Fibroblast of the conjunctiva (primary cell): ENCODE measurements at places on chromosomes 16 and 17.

GRCh38 chr16:66851166-66851964 is 7.2 kb downstream of the CA7 start:
- DNase-seq: no peak

DNA sequence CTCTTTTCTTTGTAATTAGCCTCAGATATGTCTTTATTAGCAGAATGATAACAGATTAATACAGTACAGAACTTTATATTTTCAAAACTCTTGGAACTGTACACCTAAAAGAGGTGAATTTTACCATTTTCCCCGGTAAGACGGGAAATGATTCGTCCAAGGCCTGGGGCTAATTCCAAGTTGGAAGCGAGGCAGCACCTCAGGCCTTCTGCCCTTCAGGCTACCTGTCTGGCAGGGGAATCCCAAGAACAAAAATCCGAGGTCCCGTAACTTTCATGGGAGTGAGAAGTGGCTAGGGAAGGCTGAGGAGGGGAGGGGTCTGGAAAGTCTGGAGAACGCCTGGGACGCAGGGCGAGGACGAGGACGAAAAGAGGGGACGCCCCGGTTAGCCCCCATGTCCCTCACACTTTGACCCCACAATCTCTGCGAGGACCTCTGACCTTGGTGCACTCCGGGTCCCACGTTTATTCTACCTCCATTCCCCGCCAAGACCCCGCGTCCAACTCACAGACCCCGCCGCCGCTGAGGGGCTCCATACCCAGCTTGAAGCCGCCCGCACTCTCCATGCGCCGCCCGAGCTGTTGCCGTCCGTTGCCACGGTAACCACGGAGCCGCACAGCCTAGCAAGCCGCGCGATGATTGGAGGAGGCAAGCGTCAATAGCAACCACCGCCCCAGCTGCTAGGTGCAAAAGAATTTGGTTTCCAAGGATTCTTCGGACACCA is at the start of gene HYDIN:
TSS of gene HYDIN (minus strand) at position 601 of the 724 bp plus-strand sequence. CDS start 43,827 bp downstream, outside the sequence.
- peak; percentile 20 for DNase-seq

GRCh38 chr17:44971776-44972483 is 3.8 kb upstream of the C1QL1 start:
- no peak for DNase-seq

- DNase-seq: no peak
Measured at GRCh38 chr16:20424129-20424866, 15.0 kb downstream of the ACSM5 start.

DNA sequence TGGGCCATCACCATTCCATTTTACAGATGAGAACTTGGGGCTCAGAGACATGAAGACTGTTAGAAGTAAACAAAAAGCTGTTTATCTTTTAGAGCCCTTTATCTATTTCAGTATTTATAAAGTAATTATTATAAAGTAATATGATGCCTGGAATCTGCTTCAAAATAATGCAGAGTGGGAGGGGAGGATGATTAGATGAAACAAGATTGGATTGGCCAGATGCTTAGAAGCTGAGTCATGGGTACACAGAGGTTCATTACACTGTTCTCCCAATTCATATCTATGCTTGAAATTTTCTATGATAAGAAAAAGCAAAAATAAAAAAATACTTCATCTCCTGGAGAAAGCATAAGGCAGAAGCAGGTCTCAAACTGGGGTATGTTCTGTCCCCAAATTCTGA is 29.4 kb downstream of the TOM1L2 start:
- DNase-seq: no peak

DNA sequence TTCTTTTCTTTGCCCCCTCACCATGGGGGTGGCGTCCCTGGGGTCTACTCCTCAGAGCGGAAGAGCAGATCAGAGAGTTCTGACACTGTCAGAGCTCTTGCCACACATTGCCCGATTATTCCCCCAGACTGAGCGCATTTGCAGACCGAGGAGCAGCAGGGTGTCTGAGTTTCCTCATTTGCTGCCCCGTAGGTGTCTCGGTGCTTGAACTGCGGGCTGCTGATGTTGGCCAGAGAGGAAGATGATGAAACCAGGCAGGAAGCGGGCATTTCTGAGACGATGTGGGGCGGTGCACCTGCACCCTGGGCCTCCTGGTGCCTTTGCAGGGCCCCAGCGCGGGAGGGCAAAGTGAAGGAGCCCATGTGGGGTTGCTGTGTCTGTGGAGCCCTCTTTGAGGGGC is 55.2 kb downstream of the ARSG start:
- DNase-seq: no peak

GRCh38 chr17:80331820-80332219 is 71.2 kb downstream of the RNF213 start:
- no peak for DNase-seq

DNA sequence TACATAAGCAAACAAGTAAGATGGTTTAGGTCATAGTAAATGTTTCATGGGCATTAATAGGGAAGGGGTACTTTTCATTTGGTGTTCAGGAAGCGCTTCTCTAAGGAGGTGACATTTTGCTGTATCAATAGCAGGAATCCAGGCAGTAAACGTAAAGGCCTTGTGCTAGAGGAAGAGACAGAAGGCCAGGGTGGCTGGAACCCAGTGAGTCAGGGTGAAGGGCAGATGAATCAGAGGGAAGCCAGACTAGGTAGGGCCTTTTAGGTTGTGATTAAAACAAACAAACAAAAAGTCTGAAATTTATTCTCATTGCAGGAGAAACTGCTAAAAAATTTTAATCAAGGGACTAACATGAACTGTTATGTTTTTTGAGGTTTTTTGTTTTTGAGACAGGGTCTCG is 6.5 kb downstream of the BMERB1 start:
- DNase-seq: peak; percentile 10

DNA sequence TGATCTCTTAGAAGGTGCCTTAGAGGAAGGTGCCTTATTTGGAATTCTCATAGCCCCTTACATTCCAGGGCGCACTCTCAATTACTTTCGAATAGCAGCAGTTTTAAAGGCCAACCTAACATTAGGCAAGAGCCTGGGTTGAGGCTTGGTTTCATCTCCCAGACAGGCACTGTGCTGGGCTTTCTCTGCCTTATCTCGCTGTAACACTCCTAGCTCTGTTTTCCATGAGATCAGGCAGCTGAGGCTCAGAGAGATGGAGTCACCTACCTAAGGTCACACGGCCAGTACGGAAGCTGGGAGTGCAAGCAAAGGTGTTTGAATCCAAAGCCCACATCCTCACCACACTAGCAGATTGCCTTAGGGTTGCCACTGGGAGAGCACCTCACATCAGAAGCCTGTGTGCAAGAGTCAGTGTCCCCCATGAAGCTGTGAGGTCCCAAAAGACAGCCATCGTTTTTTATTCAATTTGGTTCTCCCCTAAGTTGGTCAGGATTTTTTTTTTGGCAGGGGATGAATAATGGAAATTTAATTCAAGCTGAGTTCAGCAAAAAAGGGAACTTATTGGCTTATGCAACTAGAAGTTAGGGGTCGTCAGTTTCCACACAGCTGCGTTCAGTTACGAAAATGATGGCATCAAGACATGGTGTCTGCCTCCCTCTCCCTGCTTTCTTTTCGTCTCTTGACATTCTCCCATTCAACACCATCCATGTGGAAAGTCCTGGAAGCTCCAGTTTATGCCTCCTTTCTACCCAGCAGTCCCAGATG is 206.4 kb downstream of the KATNIP start:
- DNase-seq: no peak
